ENCODE measurements at places on chromosomes 4 and X.

- no peak for DNase-seq
Observed at GRCh38 chrX:136666088-136666487, 18.1 kb downstream of the CD40LG start.

- no peak for DNase-seq
Observed at GRCh38 chr4:76996445-76996844, 46.9 kb downstream of the SEPTIN11 start.

- DNase-seq = no peak
Observed at GRCh38 chr4:71147261-71147660, 153.8 kb downstream of the DCK start.

DNA sequence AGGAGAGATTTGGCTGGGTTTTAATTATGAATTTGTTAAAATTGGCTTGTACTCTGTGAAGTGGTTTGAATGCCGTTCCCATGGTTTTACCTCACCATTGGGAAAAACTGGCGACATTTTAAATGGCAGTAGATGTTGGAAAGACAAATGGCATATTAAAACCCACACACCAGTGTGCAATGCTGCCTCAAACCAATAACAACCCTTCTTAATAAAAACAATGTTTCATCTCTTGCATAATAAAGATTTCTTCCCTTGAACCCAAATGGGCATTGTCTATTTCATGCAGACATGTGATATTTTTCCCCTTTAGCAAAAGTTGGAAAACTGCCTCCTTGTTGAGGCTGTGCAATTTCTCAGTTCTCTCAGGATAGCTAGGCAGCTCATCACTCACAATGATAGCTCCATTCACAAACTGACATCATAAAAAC lies 33.7 kb downstream of the GABRB1 start:
- no peak for DNase-seq

GRCh38 chr4:47088298-47088697 lies 56.9 kb downstream of the GABRB1 start:
- no peak for DNase-seq

DNA sequence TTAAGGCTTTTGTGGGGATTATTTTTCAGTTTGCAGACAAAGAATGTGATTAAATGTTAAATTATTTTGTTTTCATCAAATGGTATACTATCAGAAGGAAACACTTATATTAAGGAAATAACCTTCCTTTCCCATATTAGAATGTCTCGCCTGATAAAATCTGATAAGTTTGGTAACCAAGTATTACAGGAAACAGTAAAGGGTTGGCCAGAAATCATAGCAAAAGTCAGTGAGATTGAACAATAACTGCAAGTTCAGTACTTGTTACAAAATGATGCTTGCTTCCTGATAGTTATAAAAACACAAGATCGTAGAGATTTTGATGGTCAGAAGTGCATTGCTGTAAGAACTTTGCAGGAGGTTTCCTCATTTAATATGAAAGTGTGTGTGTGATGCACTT lies 40.5 kb downstream of the FABP2 start:
- DNase-seq = no peak

DNA sequence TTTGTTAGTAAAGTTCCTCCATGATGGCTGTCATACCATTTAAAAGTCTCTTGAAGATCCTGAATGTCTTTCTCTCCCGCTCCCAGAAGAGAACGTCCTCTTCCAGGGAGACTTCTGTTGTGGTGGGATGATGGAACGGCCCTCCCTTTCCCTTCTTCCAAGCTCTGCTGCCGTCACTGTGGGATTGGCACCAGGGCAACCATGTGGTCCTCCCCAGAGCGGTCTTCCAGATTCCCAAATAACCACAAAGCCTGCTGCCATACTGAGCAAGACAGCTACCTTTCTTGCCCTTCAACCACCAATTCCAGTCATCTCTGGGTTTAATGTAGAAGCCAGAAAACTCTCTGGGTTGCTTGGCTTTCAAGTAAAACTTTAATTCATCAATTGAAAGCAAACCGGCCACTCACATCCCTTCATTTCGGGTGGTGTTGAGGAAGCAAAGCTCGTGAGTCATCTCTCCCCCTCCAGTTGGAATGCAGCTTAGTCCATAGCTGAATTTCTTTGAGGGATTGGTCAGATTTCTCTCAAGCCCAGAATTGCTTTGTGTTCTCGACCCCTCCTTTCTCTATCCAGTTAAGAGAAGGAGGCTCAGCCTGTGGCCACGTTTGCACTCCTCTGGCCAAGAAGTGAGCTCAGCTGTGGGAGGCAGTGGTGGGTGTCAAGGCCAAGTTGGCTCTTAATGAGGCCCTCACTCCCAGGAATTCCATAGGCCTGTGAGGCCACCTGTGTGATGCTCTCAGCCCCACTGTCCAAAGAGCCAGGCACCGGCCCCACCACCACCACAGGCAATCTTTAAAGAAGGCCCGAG lies 36.9 kb downstream of the FHDC1 start:
- no peak for DNase-seq

GRCh38 chr4:14294611-14295010 lies 667.1 kb upstream of the BOD1L1 start:
- DNase-seq = no peak

- DNase-seq = no peak
Observed at GRCh38 chr4:108160741-108161352, 7.9 kb downstream of the LEF1 start.

DNA sequence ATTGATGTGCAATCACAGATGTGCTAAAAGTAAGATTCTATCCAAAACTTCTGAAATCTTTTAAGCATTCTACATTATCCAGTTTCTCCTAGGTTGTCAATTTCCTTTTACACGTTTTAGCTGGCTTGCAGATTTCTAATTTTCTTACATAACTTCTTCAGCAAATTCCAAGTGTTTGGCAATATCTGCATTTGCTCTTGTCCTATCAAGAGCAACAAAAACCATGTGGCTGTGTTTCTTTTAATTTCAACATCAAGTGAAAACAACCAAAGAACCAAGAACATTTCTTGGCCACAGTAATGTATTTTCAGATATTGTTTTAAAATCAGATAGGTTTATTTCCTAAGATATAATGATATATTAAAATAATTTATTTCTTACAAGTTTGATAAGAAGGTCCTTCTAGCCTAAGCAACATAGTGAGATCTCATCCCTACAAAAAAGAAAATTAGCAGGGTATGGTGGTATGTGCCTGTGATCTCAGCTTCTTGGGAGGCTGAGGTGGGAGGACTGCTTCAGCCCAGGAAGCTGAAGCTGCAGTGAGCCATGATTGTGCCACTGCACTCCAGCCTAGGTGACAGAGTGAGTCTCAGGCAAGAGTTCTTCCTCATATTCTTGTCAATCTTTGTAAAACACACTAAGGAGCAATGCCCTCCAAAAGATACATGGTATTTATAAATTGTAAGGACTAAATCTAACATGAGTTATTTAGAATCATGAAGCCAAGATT lies 131.4 kb upstream of the NAP1L5 start:
- DNase-seq = no peak

- no peak for DNase-seq
Observed at GRCh38 chr4:130530505-130530904, 1434.6 kb downstream of the C4orf33 start.

Data from memory B cell (primary cell).